ACHN (cell line): ENCODE measurements at places on chromosomes 13 and 19.

- DNase-seq: no peak
Observed at GRCh38 chr13:44307255-44307654, 66.4 kb upstream of the SERP2 start.

- no peak for DNase-seq
Observed at GRCh38 chr13:113559061-113559460, 25.5 kb upstream of the TFDP1 start.

DNA sequence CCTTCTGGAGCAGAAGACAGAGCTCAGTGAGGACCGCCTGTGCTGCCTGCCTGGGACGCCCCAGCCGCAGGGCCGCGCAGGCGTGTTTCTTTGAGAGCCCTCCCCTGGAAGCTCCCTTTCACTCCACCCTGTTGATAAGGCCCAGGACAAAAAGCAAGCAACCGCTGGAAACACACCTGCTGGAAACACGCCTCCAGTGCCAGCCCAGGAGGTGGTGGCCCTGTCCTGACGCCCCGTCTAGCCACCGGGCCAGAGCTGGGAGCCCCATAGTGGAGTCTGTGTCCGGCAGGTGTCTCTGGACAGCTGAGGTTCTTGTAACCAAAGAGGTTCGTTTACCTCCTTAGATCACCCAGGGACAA is 173.8 kb downstream of the KATNAL1 start:
- DNase-seq: no peak

DNA sequence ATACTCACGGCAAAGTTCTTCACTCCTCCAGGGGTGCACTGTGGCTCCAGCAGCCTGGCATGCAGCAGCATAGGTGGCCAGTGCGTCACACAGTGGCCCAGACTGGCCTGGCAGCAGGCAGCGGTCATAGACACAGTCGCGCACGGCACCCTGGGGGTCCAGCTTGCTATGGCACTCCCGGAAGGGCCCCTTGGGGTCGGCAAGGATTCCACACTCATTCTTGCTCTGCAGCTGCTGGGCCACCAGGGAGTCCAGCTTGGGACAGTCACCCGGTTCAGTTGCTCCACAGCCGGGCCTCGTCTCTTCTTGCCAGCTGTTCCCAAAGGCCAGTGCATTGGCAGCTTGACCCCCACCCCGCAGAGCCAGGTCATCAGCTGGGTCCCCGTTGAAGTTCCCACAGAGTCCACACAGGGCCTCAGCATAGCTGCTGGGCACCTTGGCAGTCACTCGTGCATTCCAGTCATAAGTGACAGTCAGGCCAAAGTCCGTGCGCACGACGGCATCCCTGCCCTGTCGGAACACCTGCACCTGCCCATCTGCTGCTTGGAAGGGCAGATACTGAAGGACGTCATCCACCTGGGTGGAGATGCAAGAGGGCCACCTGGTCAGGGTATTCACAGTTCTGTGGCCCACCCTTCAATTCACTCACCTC is 20.6 kb downstream of the FCGBP start:
- no peak for DNase-seq

GRCh38 chr19:45100201-45100600 is 7.2 kb downstream of the PPP1R37 start:
- no peak for DNase-seq
